Left lung (tissue), 14 donors: ENCODE measurements at places on chromosomes 11 and 22.
A peak's percentile ranks its signal among the peaks of the same experiment; 100 is the strongest.

GRCh38 chr11:94325681-94326080 is 21.3 kb downstream of the IZUMO1R start:
- DNase-seq: no peak

DNA sequence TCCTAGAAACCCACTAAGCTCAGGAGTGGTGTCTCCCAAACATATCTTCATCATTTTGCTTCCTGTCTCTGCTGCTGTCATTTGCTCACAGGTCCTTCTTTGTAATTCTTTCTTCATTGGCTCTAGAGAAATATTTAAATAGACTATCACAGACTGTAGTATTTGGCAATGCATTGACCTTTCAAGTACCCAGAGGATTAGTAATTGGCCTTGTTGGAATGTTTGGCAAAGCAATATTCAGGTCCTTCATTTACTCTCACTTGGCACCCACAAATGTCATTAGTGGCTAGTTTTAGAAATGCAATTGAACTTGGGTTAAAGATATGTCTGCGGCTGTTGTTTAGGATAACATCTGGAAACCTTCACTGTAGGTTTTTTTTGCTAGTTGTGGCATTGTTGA is 11.6 kb downstream of the OR4C5 start:
- no peak for DNase-seq

- peak; percentile 71 for DNase-seq
Measured at GRCh38 chr11:70661761-70662501, 263.6 kb downstream of the CTTN start.

DNA sequence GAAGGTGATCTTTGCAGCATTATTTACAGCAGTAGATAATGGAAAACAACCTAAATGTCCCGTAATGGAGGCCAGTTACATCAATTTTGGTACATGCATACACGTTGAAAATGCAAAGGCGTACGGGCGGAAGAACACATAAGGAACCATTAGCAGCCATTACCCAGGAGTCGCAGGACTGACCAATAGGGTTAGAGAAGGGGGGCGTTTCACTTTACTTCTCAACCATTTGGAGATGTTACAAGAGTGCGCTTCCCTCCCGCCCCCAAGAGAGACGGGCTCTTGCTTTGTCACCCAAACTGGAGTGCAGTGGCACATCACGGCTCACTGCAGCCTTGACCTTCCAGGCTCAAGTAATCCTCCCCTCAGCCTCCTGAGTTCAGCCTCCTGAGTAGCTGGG is 52.8 kb upstream of the SLC35C1 start:
- DNase-seq: no peak
